ENCODE measurements at places on chromosomes 2 and 18.
A peak's percentile ranks its signal among the peaks of the same experiment; 100 is the strongest.

- no peak for DNase-seq
Observed at GRCh38 chr2:128535953-128536352, 217.3 kb upstream of the HS6ST1 start.

DNA sequence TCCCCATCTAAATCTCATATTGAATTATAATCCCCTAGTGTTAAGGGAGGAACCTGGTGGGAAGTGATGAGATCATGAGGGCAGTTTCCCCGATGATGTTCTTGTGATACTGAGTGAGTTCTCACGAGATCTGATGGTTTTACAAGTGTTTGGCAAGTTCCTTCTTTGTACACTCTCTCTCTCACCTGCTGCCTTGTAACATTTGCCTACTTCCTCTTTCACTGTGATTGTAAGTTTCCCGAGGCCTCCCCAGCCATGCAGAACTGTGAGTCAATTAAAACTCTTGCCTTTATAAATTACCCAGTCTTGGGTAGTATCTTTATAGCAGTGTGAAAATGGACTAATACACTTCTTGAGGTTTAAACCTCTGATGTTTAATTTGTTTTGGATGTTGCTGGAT lies 177.5 kb downstream of the CD8B2 start:
- no peak for DNase-seq

DNA sequence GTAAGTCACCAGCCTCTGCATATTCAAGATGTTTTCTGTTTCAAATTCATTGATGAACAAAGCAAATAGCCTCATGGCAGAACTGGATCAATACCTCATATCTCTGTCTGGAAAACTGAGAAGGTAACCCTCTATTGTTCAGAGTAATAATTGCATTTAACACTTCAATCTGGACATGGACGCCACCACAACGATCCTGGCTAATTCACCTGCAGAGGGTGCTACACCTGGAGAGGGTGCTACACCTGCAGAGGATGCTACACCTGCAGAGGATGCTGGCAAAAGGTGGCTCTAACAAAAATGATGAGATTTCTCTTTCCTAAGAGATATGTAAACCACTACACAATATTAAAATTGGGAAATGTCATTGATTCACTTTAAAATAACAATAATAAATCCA lies 183.1 kb upstream of the HNRNPA3 start:
- DNase-seq: no peak

DNA sequence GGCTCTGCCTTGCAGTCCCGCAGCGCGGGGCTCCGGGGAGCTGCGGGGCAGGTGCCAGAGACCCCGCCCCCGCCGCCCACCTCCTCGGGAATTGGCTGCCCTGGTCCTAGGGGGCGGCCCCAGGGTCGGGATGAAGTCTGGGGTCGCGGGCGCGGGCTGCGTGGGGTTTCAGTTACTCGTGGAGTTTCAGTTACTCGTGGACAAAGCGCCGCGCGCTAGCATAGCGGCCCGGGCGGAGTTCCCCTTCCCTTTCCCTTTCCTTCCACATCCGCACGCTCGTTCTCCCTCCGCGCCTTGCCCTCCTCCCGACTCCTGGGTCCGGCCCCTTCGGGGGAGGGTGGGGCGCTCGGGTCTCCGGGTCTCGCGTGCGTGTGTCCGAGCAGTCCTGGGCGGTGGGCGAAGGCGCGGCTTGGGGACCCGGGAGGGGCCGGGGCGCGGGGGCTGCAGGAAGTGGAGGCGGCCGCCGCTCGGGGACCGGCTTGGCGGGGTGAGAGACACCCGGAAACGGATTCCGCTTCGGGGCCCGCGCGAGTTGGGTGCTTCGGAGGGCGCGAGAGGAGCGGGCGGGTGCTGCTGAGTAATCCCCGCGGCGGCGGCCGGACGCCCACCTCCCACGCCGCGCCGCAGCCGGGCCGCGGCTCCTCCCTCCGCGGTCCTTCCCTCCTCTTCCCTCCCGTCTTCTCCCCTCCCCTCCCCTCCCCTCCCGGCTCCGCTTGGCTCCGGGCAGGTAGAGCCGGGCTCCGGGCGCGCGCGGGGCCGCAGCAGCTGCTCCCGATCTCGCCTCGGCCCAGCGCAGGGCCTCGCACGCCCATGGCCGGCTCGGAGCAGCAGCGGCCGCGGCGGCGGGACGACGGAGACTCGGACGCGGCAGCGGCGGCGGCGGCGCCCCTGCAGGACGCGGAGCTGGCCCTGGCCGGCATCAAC lies at the start of gene TTC39C:
TTC39C (plus strand) TSS at position 693 of the 924 bp plus-strand sequence; CDS start at position 811, 118 bp downstream.
- DNase-seq: peak; percentile 74

DNA sequence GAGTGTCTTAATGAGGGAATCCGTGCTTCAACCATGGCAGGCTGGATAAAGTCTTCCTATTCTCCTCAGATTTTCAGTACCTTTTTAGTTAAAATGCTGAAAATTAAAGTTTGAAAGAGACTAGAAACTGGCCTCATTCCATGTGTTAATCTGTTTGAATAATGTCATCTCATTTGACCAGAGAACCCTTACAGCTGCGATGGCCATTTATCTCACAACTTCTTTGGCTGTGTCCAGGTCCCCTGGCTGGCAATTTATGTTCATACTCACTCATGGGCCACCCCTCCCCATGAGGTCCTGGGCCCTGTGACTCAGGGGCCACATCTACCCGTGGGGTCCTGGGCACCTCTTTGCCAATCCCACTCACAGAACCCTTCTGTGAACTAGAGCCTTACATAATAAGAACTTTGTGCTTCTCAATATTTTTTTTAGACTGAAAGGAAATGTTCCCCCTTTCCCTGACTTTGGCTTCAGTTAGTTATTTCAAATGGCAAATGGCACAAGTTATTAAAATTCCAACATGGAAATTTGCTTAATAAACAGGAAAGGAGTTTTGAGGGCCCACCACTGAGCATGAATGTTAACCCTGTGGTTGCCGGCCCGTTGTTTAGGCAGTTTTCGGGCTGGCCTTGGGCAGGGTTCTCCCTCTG lies 134.6 kb downstream of the UXS1 start:
- DNase-seq: no peak

GRCh38 chr2:230600881-230601280 lies 111.8 kb upstream of the CAB39 start:
- no peak for DNase-seq

DNA sequence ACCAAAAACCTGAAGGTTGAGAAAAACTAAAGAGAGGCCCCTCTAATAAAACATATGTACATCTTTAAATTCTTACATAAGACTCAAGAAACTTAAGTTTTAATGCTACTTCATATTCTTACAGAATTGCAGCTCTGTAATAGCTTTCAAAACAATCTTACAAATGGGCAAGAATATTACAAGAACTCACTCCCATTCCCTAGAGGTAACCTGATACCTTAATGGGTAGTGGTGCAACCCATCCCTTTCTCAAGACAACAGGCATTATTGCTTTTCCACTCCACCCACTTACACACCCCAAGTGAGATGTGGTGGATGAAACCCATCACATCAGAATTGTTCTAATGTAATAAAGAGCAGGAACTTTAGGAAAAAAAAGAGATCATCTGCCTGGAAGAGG lies 103.7 kb downstream of the RBMS1 start:
- no peak for DNase-seq

DNA sequence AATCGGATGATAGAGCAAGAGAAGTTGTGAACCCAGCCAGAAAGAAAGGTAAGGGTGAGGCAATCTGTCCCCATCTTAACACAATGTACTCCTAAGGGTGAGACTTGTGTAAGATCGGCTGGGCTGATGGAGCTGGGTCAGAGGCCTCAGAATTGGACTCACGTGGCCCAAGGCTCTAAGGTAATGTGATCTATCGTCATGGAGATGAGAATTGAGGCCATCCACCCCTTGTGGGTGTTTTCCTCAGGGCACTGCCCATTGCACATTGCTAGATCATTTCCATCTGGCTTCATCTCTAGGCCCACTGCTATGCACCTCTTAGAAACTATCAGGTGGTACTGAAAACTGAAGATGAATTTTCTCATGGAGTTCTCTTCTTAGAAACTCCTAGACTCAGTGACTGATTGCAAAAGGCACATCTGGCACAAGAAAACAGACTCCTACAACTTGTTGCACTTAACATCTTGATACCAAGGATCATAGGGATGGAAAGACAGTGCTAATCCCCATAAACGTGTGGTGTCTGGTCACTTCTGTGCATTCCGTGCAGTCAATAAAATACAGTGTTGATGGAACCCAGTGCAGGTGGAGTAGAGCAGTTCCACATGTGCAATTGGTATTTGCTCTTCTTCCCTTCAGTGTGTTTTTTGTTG lies 228.9 kb upstream of the FOSL2 start:
- peak; percentile 47 for DNase-seq

- DNase-seq: no peak
Observed at GRCh38 chr2:99554871-99555270, 65.1 kb upstream of the REV1 start.

DNA sequence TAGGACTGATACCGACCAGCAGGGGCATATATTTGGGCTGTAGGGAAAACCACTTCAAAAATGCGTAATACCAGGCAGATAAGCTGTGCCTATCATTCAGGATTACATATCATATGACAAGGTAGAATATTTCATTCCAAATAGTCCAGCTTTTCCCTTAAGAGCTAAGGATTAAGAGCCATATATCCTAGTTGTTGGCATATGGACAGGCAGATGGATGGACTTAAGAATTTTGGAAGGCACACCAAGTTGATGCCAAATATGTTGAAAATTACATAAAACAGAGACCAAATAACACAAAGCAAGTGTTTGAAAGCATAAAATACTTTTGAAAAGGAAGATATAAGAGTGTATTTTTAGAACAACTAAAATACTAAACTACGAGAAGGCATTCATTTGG lies 52.1 kb downstream of the LRRTM4 start:
- no peak for DNase-seq

- no peak for DNase-seq
Observed at GRCh38 chr2:72146347-72147302, 1.0 kb downstream of the CYP26B1 start.

DNA sequence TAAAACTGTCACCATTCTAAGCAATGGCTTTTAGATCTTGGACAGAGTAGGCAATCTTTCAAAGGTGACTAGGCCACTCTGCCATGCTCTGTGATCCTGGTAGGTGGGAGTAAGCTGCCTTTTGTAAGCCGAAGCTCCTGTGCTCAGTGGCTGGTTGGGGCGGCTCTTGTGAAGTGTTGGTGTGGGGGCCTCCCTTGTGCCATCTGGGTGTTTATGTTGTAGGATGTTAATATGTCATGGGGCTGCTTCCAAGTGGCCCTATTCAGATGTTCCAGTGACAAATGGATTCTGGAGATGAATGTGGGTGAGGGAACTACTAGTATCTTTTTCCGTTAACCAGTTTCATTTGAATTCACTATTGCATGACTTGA lies 116.8 kb upstream of the SPRED2 start:
- DNase-seq: no peak

- DNase-seq: no peak
Observed at GRCh38 chr2:86082756-86083155, 22.9 kb downstream of the POLR1A start.

GRCh38 chr2:219001577-219002394 lies 8.6 kb upstream of the CRYBA2 start:
- no peak for DNase-seq

DNA sequence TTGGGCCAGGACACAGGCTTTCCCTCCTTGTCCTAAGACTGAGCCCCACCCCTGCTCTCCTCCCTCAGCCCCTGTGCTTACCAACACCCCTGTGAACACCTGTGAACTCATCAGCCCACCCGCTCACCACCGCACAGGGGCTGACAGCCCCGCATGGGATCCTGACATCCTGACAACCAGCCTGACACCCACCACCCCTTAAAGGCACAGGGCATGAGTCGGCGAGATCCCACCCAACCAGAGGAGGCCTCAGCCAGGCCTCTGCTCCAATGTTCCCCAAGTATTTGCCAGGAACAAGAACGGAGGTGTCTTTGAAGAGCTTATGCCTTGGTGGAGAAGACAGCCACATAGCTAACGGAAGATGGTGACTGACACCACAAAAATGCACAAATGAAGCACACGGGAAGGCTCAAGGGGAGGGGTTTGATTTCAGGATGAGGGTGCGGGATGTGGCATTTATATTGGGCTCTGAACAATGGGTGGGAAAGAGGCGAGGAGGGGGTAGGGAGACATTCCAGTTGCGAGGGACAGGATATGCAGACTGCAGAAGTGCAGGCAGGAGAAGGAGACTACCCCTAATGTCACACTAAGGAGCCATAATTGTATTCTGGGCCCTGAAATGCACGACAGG lies 11.0 kb downstream of the RAB11FIP5 start:
- DNase-seq: no peak

- no peak for DNase-seq
Observed at GRCh38 chr18:596288-596881, 403 bp upstream of the CLUL1 start.

DNA sequence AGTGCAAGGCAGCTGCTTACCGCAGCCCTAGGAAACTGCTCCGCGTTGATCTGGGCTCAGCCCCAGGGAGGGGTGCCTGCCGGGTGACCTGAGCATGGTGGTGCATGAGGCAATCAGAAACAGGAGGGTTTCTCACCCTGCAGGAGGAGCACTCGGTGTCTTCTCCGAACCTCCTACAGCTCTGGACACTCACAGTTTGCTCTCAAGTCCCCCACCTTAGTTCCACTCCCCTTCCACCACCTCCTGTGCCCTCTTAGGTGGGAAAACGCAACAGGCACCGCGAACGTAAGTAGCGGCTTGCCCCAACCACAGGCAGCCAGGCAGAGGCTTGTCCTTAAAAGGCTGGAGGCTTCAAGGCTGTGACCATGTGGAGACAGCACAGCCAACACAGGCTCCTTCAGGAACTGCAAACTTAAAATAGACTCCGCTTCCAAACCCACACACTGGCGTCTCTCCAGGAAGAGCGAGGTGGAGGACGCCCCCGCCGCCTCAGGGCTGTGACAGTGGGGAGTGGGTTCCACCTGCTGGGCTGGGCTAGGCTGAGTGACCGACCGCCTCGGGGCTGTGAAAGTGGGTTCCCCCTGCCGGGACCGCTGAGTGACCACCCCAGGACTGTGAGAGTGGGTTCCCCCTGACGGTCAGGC lies 71.6 kb downstream of the NDUFA10 start:
- DNase-seq: peak; percentile 56

- peak; percentile 89 for DNase-seq
Observed at GRCh38 chr2:65299246-65299645, 71.6 kb downstream of the ACTR2 start.

- no peak for DNase-seq
Observed at GRCh38 chr2:110099038-110099425, 16.6 kb downstream of the MALL start.

- no peak for DNase-seq
Observed at GRCh38 chr2:75703589-75704287, 7.0 kb downstream of the GCFC2 start.

DNA sequence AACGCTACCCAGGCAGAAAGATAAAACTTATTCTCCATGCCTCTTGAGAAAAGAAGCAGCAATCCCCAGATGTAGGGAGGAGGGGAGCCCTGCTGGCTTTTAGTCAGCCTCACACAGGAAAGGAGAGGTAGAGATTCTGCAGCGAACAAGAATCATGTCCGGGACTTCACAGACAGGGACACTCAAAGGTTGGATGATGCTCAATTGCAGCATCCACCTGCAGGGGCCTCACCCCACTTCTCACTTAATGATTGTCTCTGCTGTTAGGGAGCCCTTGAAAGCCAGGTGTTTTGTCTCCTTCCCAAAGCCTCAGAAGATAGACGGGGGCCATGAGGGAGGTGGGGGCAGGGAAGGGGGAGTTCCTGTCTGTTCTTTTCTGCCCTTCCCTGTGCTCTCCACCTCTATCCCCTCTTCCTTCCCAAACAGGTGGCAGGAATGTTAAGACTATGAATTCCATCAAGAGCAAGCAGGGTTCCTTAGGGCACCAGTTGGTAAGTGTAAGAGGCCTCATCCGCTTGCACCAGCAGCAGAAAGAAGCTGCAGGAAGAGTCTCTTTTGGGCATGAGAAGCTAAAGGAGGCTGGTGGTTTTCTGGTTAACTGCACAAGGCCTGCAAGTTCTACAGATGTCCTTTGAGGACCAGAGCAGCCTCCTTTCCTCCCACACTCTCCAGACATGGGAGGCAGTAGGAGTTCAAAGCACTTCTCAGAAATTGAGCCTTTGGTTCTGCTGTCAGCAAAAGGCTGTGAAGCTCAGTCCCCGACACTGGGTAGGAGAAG lies 154.7 kb upstream of the TNP1 start:
- no peak for DNase-seq
